Activated T-helper 1 cell treated with anti-CD3 and anti-CD28 coated beads, Interleukin-12 subunit alpha, Interleukin-12 subunit beta, Interleukin-2, Interleukin-4 antibody, amounts not matched to agents 30 ng/mL and 10 ng/mL and 1 ng/mL, durations not matched to agents 14 hours and 24 hours and 36 hours (primary cell): ENCODE measurements at places on chromosomes 6 and 20. TPM values are rescaled to one million over a fixed set of nuclear protein-coding genes. Genes with fewer than 3 reads are reported as not detected.
A peak's percentile ranks its signal among the peaks of the same experiment; 100 is the strongest.

- DNase-seq, result no peak
- peaks cover 35% of the 10 kb centered on the region for H3K4me1 ChIP-seq
- peak overlapping the region; percentile 91 for H3K4me3 ChIP-seq
- H3K27me3 ChIP-seq, result peaks cover 54% of the 10 kb centered on the region
- H3K27ac ChIP-seq, result no peak overlapping the region
- no peaks in the 10 kb centered on the region for H3K36me3 ChIP-seq
Measured at GRCh38 chr20:31604567-31605030, 490 bp upstream of the ID1 start.

- H3K27me3 ChIP-seq, result no peaks in the 10 kb centered on the region
- H3K36me3 ChIP-seq, result no peaks in the 10 kb centered on the region
- no peak overlapping the region for H3K27ac ChIP-seq
Measured at GRCh38 chr20:3328501-3328900, 79.0 kb downstream of the DNAAF9 start.

GRCh38 chr20:34316196-34316814, 13.2 kb upstream of the AHCY start:
- H3K4me3 ChIP-seq, result no peak overlapping the region
- no peaks in the 10 kb centered on the region for H3K36me3 ChIP-seq
- no peaks in the 10 kb centered on the region for H3K4me1 ChIP-seq

DNA sequence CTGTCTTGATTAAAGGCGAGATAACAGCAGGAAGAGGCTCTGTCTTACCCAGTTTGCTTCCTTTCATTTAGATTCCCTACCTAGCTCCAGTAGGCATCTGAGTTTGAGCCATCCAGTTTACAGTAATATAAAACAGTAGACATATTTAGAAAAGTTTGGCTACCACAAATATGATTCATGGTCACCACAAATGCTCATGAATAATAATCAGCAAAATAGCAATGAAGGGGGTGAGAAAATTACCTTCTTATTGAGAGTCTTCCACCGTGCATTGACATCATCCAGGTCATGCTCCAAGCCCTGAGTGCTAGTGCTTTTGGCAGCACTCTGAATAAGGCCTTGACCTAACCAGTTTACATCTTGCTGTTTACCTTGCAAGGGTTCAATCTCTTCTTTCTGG, 106.2 kb downstream of the DST start:
- no peak for DNase-seq
- no peak overlapping the region for H3K4me3 ChIP-seq
- no peaks in the 10 kb centered on the region for H3K27me3 ChIP-seq
- no peaks in the 10 kb centered on the region for H3K36me3 ChIP-seq
- no peak overlapping the region for H3K27ac ChIP-seq
- no peaks in the 10 kb centered on the region for H3K4me1 ChIP-seq

- H3K27ac ChIP-seq, result no peak overlapping the region
- H3K36me3 ChIP-seq, result no peaks in the 10 kb centered on the region
- peaks cover 79% of the 10 kb centered on the region for H3K27me3 ChIP-seq
- no peak for DNase-seq
- peaks cover 10% of the 10 kb centered on the region for H3K4me1 ChIP-seq
- H3K4me3 ChIP-seq, result peak overlapping the region; percentile 77
Measured at GRCh38 chr6:108133594-108134179, 32.1 kb upstream of the NR2E1 start.

- H3K27ac ChIP-seq, result no peak overlapping the region
- DNase-seq, result peak; percentile 50
- peaks cover 7% of the 10 kb centered on the region for H3K27me3 ChIP-seq
- H3K4me3 ChIP-seq, result no peak overlapping the region
Measured at GRCh38 chr20:48904566-48905296, 16.8 kb upstream of the ARFGEF2 start.

DNA sequence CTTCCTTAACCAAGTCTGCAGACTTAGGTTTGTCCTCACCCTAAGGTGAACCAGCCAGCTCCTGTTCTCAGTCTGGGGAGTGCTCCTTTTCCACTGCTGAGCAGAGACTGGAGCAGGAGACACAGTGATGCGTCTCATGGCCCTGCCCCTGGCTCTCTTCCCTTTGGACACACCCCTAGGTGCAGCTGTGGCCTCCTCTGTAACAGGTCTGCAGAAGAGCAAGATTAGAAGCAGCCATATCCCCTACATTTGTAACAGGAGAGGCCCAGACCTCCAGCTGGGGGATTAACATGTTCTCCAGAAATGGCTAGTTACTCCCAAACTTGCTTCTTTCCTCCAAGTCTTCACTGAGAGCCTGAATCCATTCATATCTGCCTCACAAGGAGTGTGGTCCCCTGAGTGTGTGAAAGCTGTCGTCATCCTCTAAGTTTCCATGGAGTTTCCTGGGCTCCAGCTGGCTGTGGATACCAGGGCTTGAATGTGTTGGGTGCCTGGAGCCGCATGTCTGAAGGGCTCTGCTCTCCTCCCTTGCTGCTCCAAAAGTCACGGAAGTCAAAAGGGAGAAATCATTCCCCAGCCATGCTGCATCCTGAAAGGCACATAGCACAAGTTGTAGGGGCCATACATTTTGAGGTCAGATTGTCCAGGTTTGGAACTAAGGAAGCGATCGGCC, 57.7 kb downstream of the PPP1R14C start:
- no peak overlapping the region for H3K27ac ChIP-seq
- DNase-seq, result no peak
- H3K36me3 ChIP-seq, result no peaks in the 10 kb centered on the region
- no peak overlapping the region for H3K4me3 ChIP-seq

DNA sequence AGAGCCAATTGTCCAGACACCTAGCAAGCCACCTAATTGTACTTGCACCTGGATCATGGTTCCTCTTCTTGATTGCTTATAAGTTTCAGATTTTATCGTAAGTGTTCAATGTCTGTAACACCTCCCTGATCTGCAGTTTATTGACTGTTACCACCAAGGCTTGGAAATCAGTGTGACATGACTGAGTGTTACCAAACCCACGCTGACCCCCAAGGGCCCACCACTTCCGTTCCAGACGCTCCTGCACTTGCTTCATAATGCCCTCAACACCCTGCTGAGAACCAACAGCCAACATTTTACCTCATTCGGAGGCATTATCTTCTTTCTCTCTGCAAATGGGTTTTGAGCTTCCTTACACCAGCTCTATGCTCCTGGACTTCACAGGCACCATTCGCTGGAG, 6.3 kb downstream of the CCR6 start:
- no peaks in the 10 kb centered on the region for H3K4me1 ChIP-seq
- peaks cover 2% of the 10 kb centered on the region for H3K27me3 ChIP-seq
- DNase-seq, result no peak
- no peaks in the 10 kb centered on the region for H3K36me3 ChIP-seq

DNA sequence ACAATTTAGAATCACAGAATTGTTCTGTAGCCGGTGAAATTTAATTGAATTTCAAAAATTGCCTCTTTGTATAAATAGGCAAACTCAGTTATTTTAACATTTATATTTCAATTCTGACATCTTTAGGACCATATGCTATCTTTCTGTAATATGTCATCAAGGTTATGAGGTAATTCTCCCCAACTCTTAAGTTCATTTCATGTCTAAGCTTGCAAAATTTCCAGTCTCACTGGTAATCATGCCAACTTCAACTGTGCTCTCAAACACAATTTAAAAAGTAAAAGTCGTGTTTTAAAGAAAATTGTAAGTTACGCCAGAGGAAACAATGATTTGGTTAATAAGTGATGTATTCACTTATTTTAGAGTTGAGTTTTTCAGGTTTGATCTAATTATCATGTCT, 1.4 kb downstream of the NCOA7 start:
- H3K4me3 ChIP-seq, result peak overlapping the region; percentile 91
- no peaks in the 10 kb centered on the region for H3K27me3 ChIP-seq
- peaks cover 55% of the 10 kb centered on the region for H3K4me1 ChIP-seq
- peak overlapping the region; percentile 79 for H3K27ac ChIP-seq
- peaks cover 15% of the 10 kb centered on the region for H3K36me3 ChIP-seq
- DNase-seq, result no peak

DNA sequence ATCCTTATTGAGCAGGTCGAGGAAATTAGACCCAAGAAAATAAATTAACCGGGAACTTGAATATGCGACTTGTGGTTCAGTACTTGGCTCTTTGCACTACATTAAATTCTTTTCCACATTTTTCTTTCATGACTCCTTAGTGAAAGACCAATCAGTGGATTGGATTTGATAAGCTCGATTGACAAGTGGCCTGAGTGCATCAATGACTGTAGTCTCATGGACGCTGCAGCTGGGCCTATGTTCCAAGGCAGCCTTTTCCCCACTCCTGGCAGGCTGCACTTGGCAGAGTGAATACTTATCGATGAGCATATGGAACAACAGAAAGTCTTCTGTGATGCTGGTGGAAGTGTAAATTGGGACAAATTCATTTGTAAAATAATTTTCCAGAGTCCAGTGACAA, 210.8 kb upstream of the EXOC2 start:
- H3K27me3 ChIP-seq, result peaks cover 6% of the 10 kb centered on the region
- DNase-seq, result no peak
- H3K27ac ChIP-seq, result no peak overlapping the region
- no peak overlapping the region for H3K4me3 ChIP-seq
- no peaks in the 10 kb centered on the region for H3K4me1 ChIP-seq
- no peaks in the 10 kb centered on the region for H3K36me3 ChIP-seq

GRCh38 chr6:37777272-37777834, 42.2 kb upstream of the ZFAND3 start:
- H3K27me3 ChIP-seq, result peaks cover 13% of the 10 kb centered on the region
- no peak overlapping the region for H3K27ac ChIP-seq
- H3K4me3 ChIP-seq, result no peak overlapping the region
- H3K4me1 ChIP-seq, result no peaks in the 10 kb centered on the region

DNA sequence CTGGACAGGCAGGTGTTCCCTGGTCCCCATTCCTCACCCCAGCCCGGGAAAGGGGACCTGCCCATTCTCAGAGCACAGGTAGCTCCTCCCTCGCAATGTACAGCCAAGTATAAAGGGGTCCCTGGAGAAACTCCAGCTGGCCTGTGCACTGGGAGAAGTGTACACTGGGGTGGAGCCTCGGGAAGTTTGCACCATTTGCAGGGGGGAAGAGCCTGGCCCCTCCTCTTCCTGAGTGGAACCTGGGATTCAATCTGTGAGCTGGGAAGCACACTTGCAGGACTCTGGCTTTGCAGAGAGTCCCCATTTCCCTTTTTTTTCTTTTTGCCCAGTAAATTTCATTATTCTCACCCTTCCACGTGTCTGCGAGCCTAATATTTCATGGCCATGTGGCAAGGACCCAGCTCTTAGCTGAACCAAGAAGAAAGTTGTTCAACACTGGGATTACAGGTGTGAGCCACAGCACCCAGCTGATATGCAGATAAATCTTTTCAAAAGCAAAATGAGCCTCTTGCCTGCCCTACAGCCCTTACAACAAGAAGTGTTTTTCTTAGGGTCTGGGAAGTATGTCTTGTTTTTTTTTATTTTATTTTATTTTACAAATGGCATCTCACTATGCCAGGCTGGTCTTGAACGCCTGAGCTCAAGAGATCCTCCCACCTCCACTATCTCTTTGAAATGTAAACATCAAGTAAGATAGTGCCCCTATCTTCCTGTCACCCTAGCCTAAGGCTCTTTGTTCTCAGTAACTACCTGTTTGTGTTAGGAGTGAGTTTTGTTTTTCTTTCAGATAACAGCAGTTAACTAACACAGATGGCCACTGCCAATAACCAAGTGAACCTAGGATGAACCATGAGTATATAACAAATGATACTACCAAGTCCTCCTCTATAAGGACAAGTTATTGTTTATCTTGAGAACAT, 9.3 kb upstream of the RNGTT start:
- no peaks in the 10 kb centered on the region for H3K36me3 ChIP-seq
- DNase-seq, result no peak
- H3K27me3 ChIP-seq, result peaks cover 7% of the 10 kb centered on the region
- no peak overlapping the region for H3K27ac ChIP-seq
- H3K4me1 ChIP-seq, result peaks cover 6% of the 10 kb centered on the region

Gene TRAPPC3L
- not detected in 2 replicates for total RNA-seq

Gene MACROD2
- total RNA-seq, result not detected in 2 replicates

Gene FITM2
- total RNA-seq, result 2.2 TPM in 2 replicates

Gene MEI4
- not detected in 2 replicates for total RNA-seq
